ENCODE measurements at places on chromosomes 11 and 22. TPM values are rescaled to one million over a fixed set of nuclear protein-coding genes. Genes with fewer than 3 reads are reported as not detected.

GRCh38 chr11:126281245-126281644 lies 1.6 kb upstream of the TIRAP start:
- DNase-seq = no peak

GRCh38 chr11:96179905-96180304 lies 163.1 kb downstream of the MAML2 start:
- no peak for DNase-seq

Gene ACRV1
- not detected for total RNA-seq

Gene SCGB1D2
- not detected for total RNA-seq

Gene SYTL2
- 36.9 TPM for total RNA-seq

Gene IGSF9B
- 13.1 TPM for total RNA-seq

GRCh38 chr22:30340911-30341685 lies 14.4 kb upstream of the TBC1D10A start:
- DNase-seq = no peak

Measured in astrocyte (in vitro differentiated cells and primary cell).